ENCODE measurements at places on chromosomes 6 and 20.

- no peak for DNase-seq
These were observed 86.3 kb upstream of the PMEPA1 start for GRCh38 chr20:57795977-57796560.

- DNase-seq, result no peak
These were observed 2.4 kb upstream of the BPIFA2 start for GRCh38 chr20:33165416-33166055.

DNA sequence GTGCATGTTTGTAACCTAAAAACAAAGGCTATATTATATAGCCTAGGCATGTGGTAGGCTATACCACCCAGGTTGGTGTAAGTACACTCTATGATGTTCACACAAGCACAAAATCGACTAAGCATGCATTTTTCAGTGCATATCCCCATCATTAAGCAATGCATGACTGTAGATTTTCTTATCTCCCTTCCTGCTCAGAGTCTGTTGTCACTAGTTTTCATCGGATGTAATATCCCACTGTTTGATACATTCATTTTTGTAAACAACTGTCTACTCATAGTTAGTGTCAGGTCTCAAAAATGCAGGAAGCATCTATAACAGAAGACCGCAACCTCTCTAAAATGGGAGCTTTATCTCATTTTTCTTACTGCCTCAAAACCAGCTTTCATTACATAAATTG, 70.7 kb downstream of the GFRAL start:
- DNase-seq, result peak; percentile 92

DNA sequence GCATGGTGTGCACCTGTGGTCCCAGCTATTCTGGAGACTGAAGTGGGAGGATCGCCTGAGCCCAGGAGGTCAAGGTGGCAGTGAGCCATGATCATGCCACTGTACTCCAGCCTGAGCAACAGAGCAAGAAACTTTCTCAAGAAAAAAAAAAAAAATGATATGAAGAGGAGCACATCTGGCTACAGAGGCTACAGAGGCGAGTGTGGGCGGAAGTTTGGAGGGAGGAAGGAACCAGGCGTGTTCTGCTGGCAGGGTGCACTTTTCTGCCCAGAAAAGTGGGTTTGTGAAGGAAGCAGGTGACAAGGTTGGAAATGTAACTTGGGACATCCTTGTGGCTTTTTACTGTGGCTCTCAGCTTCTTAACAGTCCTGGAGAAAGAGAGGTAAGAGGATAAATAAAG, 96.7 kb downstream of the SNX5 start:
- DNase-seq, result no peak

GRCh38 chr6:17923401-17923863, 64.0 kb downstream of the KIF13A start:
- peak; percentile 22 for DNase-seq

- DNase-seq, result no peak
These were observed 8.7 kb upstream of the FANCE start for GRCh38 chr6:35443341-35444030.

GRCh38 chr6:157653521-157653920, 169.5 kb upstream of the SNX9 start:
- no peak for DNase-seq

DNA sequence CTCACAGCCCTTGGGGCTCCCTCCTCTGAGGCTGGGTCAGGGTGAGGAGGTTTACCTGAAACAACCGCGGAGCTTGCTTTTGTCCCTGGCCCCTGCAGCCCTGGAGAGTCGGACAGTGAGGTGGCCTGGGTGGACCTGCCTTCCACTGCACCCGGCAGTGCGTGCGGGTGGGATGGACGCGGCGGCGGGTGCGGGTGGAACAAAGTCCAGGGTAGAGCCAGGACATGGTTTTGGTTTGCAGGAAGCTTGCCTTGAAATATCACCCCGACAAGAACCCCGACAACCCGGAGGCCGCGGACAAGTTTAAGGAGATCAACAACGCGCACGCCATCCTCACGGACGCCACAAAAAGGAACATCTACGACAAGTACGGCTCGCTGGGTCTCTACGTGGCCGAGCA, 27.1 kb downstream of the UCKL1 start:
- DNase-seq, result no peak

GRCh38 chr6:153949616-153950015, 89.4 kb upstream of the OPRM1 start:
- DNase-seq, result no peak

DNA sequence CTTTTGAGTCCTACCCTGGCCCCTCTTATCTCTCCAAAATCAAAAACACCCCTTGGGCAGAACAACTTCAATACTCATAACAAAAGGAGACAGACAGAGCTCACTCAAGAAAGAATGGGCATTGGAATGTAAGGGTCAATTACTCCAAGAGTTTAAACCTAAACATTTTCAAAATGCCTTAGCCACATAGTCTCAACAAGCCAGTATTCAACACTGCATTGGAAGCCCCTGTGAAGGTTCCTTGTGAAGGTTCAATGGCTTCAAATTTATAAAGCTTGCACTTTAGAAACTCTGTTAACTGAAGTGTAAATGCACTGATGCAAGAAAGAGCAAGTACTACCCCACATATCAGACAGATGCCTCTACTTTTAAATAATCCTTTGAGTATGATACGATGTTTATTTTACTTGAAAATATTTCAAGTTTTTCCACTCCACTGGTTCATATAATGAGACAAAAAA, 139.1 kb upstream of the LAMP5 start:
- no peak for DNase-seq

DNA sequence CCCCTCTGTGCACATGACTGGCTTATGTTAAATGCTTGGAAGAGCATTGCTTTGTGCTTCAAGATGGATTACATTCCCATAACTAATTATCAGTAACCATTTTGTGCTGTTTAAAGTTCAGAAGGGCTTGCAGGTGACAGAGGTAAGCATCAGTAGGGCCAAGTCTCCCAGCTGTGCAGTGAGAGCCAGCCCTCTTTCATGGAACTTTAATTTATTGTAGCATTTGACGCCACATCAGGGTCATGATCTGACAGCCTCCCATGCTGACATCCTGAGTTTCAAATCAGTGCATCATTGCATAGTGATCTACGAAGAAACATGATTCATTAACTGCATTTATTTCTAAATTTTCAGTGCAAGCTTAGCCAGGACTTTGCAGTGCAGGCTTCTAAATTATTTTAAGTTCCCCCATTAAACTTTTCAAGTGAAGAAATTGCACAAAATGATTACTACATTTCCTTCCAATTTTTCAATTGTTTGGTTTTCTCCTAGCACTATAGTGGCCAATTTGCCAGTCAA, 380.9 kb downstream of the UTRN start:
- no peak for DNase-seq

DNA sequence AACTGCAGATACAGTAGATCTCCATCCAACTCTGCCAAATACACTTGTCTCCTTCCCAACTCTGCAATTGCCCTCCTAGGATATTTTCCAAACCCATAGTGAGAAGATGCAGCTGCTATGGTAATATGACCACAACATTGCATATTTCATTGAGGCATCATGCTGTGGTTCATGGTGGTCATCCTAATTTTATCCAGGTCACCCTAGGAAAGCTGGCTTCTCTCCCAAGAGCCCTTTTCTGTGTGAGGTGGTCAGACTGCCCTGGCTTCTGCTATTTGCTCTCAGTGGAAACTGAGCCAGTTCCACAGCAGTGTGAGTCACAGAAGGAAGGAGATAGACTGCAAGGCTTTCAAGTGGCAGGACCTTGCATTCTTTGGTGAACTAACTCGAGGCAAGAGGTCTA, 5.5 kb downstream of the OGFRL1 start:
- peak; percentile 95 for DNase-seq

GRCh38 chr20:32991383-32991782, 12.8 kb downstream of the SUN5 start:
- DNase-seq, result no peak

DNA sequence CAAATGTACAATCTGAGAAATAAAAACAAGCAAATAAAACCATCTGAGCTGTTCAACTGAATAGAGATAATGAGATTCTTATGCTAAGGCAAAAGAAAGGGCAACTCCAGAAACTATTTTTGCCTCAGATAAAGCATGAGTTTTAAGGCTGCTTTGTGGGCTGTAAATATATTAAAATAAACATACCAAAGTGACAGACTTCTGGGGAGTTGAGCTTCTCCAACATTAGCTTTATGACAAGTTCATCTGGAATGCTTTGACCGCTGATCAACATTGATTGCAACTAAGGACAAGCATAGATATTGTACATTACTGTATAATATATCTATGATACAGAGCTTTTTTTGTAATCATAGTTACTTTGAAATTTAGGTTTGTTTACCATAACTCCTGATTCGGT, 19.3 kb downstream of the AK9 start:
- DNase-seq, result peak; percentile 58

GRCh38 chr6:147741389-147741788, 232.9 kb downstream of the SAMD5 start:
- DNase-seq, result no peak

GRCh38 chr6:149246691-149247384, 70.7 kb upstream of the TAB2 start:
- DNase-seq, result no peak

- DNase-seq, result peak; percentile 92
These were observed 165.6 kb downstream of the KCNQ5 start for GRCh38 chr6:72787391-72788031.

GRCh38 chr20:64222851-64223525, 32.6 kb upstream of the PCMTD2 start:
- DNase-seq, result no peak
